Fibroblast of skin of right biceps (primary cell): ENCODE measurements at places on chromosomes 3 and 15.
A peak's percentile ranks its signal among the peaks of the same experiment; 100 is the strongest.

DNA sequence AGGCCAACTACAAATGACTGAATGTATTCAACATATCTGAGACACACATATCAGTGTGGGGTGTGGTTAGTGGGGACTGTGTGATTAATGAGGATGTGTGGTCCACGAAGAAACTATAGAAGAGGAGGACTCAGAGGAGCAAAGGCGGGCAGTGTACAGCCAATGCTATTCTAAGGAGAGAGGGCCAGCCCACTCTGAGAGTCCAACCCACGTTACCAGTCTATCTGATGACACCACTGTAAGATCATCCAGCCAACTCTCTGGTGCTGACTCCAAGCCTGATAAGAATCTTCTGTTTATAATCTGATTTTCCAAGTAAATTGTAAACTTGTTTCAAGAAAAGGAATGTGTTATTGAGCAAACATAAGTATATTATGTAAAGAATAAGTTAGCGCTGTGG, 47.2 kb downstream of the MCF2L2 start:
- peak; percentile 42 for DNase-seq

DNA sequence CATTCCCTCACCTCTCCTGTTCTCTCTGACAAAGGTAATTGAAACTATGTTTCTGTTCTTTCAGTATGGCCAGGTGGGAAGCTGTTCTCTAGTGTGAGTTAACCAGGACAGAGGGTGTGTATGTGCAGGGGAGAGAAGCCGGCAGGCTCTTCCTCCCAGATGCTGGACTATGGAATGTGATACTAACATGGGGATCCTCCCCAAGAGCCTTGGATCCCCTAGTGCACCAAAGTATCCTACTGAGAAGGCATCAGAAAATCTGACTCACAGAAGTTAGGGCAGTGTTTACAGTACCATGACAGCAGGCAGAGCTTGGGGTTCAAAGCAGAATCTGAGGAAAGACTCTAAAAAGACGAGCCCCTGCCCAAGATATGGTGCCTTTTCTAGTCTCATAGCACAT, 123.1 kb downstream of the APBA2 start:
- no peak for DNase-seq

GRCh38 chr3:141203866-141204265, 27.8 kb upstream of the PXYLP1 start:
- DNase-seq: no peak

DNA sequence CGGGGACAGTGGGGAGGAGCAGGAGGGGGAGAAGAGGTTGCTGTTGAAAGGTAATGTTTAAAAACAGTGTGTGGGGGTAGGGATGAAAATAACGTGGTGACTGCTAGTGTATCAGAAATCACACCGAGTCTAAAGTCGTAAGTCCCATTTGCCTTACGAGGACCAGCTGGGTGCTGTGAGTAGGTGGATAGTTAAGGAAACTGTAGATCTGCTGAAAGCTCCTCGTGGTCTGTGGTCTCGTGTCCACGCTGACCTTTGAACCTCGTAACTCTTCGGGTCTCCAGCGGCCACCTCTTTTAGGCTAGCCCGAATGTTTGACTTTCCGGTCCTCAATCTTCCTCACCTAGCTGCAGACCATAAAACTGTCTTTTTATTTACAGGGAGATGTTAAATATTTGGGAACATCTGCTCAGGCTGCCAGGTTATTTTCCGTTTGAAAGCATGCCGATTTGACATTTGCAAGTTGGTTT, 29.3 kb upstream of the ST3GAL6 start:
- DNase-seq: peak; percentile 1

- no peak for DNase-seq
These were observed 334.2 kb downstream of the PYDC2 start for GRCh38 chr3:191795196-191795595.

DNA sequence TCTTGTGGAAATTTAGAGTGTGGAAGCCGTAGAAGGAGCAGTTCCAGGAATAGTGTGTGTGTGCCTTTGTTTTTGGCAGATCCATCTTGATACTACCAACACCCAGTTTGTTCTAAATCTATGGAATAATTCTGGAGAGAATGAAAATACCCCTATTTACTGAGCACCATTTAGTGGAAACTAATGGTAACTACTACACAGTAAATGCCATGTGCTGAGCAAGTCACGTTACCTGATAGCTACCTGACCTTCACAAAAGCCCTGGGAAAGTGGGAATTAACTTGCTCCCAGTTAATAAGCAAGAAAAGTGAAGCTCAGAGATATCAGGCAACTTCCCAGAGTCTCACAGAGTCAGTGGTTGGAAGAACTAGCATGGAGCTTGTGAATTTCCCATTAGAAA, 137.7 kb downstream of the ARPP21 start:
- DNase-seq: no peak

- no peak for DNase-seq
These were observed 290.2 kb upstream of the KCNMB2 start for GRCh38 chr3:178246004-178246403.

DNA sequence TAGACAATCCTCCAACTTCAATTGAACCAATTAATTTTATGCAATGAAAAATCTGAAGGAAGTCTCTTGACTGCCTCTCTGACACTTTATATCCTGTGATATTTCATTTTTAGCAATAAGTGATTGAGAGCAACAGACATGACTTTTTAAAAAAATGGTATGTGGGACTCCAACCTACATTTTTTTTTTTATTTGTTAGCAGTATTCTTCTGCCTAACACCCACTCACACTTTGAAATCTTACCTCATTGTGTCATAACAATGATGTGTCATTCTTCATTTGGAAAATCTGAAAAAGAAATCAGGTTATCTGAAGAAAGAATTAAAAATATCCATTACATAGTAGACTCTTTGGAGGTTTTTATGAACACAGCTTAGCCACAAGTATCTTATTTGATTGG, 541.3 kb upstream of the KCNMB2 start:
- no peak for DNase-seq

GRCh38 chr3:74288761-74289160, 325.7 kb downstream of the CNTN3 start:
- no peak for DNase-seq

DNA sequence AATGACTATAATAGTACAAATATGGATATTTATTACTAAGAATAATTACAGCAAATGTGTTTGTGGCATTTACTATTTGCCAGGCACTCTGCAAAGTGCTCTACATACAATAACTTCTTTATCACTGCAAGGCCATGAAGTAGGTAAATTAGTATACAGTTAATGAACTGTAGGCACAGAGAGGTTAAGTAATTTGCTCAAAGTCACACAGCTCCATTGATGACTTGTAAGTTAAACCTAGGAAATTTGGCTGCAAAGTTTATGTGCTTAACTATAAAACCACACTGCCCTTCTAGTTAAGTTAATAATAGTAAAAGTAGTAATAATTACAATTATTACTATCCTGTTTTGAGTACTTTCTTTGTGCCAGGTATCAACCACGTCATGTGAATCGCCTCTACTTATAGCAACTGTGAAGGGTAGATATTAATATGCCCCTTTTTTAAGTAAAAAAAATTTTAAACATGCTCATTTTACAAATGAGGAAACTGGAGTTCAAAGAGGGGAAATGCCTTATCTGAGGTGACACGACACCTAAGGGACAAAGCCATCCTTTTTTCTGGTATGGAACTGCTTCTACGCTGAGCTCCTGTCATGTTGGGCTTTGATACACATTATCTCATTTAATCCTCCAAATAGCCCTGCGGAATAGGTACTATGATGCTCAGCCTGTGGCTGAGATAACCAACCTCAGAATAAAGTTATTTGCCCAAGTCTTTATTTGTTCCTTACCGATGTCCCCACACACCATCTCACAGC, 8.5 kb downstream of the BHLHE40 start:
- no peak for DNase-seq

GRCh38 chr3:108329947-108330346, 33.6 kb downstream of the HHLA2 start:
- DNase-seq: no peak

- DNase-seq: no peak
These were observed 28.6 kb downstream of the KCNAB1 start for GRCh38 chr3:156148946-156149381.

DNA sequence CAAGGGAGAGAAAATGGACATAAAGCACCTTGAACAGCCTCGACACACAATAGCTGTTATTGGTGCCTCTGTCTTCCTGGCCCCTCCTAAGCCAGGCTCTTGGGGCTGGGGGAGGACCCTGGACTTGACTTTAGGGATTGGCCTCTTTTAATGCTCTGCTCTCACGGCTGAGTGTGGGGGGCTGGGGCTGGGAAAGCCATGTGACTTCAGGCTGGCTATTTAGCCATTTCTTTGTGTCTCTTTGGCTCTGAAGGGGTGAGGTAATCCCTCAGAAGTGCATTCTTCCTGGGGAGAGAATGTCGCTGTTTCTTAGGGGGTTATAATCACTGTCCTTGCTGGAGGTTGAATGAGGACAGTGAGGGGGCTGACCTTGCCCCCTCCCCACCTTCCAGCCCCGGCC, 26.2 kb downstream of the MAGEF1 start:
- DNase-seq: peak; percentile 54

DNA sequence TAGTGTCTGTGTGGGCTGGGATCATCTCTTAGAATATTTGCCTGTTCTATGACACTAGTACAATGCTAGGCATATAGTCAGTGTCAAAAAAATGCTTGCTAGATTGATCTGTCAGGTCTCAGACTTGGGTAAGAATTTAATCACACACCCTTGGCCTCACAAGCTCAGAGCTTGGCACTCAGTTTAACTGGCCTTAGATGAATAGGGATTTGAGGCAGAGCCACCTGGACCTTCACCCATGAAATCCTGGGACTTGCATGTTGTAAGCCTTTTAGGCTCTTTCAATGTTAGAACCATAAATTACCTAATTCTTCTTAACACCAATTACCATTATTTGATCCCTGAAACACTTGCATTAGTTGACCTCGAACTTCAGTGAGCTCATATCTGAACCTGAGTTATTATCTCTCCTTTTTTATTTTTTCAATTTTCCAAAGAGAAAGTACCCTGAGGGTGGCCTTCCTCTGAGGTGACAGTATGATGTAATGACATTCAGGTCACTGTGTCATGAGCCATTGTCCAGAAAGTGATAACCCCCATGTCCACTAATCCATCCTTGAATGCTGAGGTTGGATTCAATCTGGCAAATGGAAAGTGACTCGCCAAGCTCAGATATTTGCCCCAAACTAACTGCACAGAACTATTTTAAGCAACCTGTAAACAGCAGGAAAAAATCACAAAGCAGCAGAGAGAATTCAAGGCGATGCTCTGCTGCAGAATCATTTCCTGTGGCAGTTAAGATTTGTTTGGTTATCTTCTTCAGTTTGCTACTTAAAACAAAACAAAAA, 615.2 kb upstream of the NR2F2 start:
- peak; percentile 3 for DNase-seq

GRCh38 chr3:65151666-65152065, 463.9 kb upstream of the ADAMTS9 start:
- peak; percentile 31 for DNase-seq

DNA sequence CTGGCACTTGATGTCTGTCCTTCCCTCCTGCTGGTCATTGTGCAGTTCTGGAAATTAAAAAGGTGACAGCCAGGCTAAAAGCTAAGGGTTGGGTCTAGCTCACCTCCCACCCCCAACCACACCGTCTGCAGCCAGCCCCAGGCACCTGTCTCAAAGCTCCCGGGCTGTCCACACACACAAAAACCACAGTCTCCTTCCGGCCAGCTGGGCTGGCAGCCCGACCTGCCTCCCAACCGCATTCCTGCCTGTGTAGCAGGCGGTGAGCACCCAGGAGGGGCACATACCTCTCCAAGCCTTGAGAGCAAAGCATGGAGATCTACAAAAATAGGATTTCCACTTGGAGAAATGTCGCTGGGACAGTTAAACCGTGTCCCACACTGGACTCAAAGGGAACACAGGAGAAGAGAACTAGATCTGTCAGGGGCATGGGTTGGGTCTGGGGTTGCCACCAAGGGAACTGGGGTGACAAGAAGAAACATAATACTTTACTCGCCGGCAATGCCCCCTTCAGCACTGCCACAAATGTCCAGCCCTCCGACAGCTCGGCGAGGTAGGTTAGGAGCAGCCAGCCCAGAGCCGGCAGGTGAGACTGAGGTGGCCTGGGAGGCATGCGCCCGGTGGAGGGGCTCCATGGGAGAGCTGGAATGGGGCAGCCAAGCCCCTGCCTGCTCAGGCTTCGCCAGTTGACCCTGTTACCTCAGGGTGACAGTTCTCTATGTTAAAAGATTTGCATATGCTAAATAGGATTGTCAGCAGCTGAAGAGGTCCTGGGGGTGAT, 52.2 kb downstream of the EXOG start:
- no peak for DNase-seq

GRCh38 chr3:153166206-153166605, 4.2 kb downstream of the RAP2B start:
- DNase-seq: no peak

DNA sequence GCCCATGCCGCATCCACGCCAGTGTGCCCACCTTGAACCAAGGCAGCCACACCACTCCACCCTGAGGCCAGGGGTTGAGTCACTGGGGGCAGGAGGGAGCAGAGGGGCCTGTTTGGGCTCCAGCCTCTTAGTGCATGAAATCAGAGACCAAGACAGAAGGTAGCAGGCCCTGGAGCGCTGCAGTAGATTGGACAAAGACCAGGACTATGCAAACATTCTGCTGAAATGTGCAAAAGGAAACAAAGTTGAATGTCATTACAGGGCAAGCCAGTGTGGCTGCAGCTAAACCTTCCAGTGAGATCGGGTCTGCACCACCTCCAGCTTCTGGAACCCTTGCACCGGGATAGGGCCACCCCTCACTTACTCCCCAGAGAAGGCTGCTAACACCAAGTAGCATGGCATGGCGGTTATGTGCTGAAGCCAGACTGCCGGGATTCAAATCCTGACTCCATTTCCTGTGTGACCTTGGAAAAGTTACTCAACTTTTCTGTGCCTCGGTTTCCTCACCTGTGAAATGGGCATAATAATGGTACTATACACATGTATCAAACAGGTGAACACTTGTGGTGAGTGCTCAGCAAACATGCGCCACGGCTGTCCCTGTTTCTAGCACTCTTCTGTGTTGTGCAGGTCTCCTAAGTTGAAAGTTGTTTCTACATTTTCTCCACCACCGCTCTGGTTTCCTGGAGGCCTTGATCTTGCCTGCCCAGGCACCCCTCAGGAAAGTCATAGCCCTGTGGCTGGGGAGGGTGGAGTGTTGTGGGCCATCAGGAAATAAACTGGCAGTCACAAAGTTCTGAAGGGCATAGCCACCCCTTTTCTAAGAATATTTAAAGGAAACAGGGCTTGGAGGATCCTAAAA, 25.0 kb upstream of the GP9 start:
- DNase-seq: no peak

GRCh38 chr3:35224565-35225295, 414.6 kb upstream of the ARPP21 start:
- no peak for DNase-seq
